Inflammatory macrophage (primary cell): ENCODE measurements at places on chromosomes 16 and 17.

- DNase-seq = no peak
Measured at GRCh38 chr17:79991924-79992648, 43.6 kb downstream of the TBC1D16 start.

DNA sequence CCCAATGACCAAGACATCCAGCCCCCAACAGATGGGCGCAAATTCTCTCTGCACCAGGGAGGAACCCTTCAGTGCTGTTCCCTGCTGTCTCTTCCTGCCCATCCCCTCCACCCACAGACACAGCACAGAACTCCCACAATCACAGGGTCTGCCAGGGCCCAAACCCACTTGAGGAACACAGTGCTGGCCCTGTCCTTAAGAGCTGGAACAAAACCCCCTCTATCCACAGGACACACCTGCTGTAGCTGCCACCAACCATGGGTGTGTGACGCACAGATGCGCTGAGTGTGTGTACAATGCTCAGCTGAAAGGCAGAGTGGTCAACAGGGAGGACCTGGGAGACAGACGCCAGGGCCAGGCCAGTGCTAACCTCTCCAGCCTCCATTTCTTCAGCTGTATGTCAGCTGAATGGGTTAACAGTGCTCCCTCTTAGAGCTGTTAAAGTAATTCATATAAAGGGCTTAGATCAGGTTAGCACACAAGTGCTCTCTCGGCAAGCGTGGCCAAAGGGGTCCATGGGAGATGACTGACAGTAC, 62.1 kb downstream of the AMFR start:
- no peak for DNase-seq

- DNase-seq = no peak
Measured at GRCh38 chr16:48386559-48387312, 1.5 kb upstream of the SIAH1 start.

DNA sequence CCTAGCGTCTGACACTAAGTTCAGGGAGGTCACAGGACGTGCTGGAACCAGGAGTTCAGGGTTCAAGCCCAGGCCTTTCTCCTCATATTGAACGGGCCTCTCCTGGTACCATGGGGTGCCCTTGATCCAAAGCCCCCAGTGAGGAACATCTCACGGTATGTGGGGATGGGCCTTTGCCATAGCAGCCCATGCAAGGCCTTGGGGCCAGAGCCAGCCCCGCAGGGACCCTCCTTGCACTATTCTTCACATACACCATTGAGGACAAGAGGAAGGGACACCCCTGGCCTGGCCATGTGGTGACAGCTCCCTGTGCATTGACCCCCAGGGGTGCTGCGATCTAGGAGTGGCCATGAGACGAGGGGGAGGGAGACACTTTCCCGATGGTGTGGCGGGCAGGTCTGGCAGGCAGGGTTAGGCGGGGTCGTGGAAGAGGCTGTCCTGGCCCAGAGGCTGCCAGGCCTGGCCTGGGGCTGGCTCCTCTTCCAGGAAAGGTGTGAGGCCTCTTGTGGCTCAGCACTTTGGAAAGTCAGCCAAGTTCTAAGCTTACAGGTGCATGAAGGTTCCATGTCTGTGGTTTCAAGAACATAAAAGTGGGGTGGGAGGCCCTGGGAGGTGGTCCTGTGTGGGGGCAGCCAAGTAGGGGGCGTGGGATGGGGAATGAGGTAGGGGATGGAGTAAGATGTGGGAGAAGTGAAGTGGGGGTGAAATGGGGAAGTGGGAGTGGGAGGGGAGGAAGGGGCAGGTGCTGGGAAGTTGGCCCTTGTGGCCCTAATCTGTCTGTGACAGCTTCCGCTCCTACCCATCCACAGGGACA, 88.7 kb upstream of the CBX4 start:
- DNase-seq = no peak

DNA sequence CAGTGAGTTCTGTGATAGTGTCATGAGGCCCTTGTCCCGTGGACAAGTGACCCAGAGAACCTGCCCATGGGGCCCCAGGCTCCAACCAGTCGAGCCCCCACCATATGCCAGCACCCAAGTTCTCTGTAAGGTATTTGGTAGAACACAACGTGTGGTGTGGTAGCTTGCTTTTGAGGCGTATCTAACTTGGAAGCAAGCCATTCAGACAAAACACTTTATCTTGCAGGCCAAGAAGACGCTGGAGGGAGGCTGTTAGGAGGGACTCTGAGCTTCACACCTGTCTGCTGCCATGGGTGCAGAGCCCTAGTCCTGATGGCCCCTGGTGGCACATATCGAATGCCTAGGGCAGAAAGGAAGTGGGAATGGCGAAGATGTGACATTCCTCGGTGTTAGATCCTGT, 1.6 kb downstream of the NDUFAF8 start:
- no peak for DNase-seq

DNA sequence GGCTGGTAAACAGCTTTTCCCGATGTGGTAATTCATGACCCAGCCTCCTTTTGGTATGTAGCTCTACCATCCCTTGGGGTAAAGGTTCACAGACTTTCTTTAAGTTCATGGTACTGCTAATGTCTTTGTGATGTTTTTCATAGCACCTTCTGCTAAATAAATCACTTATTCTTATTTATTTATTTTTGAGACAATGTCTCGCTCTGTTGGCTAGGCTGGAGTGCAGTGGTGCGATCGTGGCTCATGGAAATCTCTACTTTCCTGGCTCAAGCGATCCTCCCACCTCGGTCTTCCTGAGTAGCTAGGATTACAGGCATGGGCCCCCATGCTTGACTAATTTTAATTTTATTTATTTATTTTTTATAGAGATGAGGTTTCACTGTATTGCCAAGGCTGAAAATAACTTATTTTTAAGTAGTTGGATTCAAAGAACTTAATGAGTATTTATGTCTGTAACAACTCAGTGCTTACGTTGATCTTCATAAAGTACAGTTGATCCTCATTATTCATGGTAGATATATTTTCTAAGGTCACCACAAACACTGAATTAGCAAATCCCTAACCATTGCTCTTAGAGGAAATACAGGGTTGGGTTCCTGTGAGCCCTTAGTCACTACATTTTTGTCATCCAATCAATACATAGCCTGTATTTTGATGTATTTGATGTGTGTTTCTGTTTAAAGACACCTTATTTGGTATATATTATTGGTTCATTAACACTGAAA, 97.1 kb downstream of the SHISA9 start:
- DNase-seq = no peak

GRCh38 chr16:52293204-52293603, 253.7 kb downstream of the TOX3 start:
- DNase-seq = no peak

DNA sequence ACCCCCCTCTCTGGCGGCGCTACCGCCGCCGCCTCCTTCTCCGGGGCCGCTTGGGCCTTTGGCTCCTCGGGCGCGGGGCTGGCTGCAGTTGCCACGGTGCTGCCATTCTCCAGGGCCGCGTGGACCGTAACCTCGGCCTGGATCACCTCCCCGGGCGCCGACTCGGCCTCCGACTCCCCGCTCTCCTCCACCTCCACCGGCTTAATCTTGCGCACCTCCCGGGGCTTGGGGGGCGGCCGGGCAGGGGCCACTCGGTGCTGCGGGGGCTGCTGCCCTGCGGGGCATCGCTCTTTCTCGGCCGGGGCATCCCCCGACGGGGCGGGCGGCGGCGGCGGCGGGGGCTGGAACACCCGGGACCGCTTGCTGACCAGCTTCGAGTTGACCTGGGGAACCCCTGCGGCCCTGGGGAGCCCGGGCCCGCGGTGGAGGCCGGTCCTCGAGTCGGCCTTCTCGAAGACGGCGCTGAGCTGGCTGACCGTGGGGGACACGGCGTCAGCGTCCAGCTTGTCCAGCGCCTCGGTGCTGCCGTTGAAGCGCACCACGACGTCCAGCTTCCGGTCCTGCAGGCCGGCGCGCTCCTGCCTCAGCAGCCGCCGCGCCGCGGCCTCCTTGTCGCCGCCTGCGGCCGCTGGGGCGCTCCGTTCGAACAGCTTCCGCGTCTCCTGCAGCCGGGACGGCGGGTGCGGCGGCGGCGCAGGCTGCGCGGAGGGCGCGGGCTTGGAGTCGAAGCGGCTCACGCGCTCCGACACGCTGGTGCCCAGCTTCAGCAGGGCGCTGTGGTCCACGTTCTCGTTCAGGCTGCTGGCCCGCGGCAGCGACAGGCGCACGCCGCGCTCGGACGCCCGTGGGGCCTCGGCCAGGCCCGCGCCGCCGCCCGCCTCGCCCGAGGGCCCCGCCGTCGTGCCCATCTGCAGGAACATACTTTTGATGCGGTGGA, 792 bp downstream of the PPP1R9B start:
- peak; percentile 65 for DNase-seq

GRCh38 chr17:50127697-50128361, 2.1 kb downstream of the SAMD14 start:
- DNase-seq = no peak

- no peak for DNase-seq
Measured at GRCh38 chr16:57634171-57634570, 5.7 kb downstream of the ADGRG1 start.

GRCh38 chr16:50021544-50021943, 3.5 kb upstream of the CNEP1R1 start:
- no peak for DNase-seq

DNA sequence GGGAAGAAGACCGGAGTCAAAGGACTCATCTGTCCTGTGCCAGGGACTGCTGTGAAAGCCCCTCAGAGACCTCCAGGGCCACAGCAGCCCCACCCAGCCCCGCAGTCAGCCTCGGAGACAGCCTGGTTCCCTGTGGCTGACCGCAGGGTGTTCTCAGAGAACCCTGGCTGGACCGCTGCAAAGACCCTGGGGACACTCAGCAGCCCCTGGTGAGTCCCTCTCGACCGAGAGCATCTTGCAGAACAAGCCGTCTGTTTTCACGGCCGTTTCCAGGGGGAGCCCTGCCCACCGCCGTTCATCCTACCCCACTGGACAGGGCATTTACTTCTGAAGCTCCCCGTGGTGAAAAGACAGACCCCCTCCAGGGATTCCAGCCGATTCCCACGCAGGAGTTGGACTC, 10.3 kb downstream of the UBALD1 start:
- DNase-seq = no peak

GRCh38 chr17:9729034-9729650, 62.2 kb downstream of the DHRS7C start:
- peak; percentile 42 for DNase-seq

GRCh38 chr17:17463821-17464220, 13.0 kb upstream of the MED9 start:
- no peak for DNase-seq

DNA sequence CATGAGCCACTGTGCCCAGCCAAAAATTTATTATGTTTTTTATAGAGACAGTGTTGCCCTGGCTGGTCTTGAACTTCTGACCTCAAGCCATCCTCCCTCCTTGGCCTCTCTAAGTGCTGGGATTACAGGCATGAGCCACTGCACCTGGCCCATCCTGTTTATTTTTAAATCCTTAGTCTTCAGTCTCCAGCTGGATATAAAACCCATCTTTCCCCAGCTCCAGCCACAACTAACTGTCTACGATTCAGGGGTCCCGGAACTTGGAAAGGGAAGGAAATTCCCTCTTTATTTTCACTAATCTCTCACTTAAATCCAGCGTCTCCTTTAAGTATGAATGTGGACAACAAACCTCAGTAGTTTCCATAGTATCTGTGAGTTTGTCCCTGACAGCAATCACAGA, 62.2 kb downstream of the IQCK start:
- no peak for DNase-seq

GRCh38 chr17:28324781-28325180, 5.8 kb downstream of the TMEM97 start:
- DNase-seq = peak; percentile 46

DNA sequence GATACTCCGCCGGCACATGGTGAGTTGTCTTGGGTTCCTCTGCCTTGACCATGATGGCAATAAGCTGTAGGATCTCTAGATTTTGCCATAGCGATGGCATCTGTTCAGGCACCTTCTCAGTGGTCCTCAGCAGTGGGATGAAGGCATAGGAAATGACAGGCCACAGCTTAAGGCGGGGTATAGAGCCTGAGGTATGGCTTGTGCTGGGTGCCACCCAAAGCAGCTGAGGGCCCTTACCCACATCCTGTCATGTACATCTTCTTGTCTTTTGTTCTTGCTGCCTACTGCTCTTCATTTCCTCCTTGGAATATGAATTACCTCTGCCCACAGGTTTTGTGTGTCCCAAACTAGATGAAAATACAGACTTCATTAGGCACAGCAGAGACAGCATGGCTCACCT, 29.5 kb downstream of the KAT7 start:
- DNase-seq = no peak

DNA sequence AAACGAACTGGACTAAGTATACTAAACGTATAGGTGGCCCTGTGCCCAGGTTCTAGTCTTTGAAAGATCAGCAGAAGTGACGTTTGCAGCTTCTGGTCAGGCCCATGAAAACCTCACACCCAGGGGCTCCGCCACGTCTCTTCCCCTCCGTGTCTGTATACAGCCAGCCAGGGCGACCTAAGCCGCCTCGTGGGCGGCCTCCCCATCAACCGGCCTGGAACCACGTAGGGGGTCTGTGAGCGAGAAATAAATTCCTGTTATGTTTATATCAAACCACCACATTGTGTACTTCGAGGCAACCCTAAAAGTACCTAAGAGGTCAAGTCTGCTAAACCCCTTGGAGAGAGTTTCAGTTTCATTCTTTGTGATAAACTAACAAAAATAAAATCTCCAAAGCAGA, 6.8 kb downstream of the TK1 start:
- DNase-seq = no peak

DNA sequence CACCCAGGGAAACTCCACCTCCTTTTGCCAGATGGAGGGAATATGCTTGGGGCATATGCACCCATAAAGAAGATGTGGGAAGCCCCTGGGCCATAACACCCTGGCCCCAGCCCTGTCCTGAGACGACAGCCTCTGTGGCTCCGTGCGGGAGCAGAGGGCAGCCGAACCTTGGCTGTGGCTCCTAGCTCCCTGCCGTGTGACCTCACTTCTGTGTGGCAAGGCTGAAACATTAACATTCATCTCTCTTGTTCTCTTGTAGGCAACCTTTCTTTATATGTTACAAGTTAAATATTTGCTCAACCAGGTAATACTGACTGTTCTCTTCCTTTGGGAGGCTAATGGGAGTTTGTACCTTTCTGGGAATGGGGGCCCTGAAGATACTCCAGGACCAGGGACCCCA, 17.5 kb downstream of the SLC47A1 start:
- DNase-seq = no peak

- no peak for DNase-seq
Measured at GRCh38 chr16:2170080-2170479, 14.5 kb downstream of the TRAF7 start.

DNA sequence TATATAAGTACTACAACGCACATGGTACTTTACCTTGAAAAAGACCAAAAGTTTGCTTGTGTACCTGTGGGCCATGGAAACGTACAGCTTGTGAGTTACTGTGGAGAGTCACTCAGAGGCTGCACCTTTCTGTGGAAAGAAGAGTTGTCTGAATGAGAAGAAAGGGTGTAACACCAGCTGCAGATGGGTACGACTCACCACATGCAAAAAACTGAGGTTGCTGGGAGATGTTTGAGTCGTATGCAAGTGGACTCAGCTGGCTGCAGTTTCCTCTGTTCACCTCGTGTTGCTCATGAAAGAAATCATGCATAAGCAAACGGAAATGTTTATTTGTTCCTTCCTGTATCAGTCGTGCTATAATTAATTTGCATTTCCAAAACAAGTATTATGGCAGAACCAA, 22.4 kb upstream of the DYNLRB2 start:
- DNase-seq = no peak

GRCh38 chr17:81550830-81551457, 1.2 kb downstream of the FAAP100 start:
- DNase-seq = no peak
